Frontal cortex (tissue), 4 donors: ENCODE measurements at places on chromosomes 7 and 10.
A peak's percentile ranks its signal among the peaks of the same experiment; 100 is the strongest.

DNA sequence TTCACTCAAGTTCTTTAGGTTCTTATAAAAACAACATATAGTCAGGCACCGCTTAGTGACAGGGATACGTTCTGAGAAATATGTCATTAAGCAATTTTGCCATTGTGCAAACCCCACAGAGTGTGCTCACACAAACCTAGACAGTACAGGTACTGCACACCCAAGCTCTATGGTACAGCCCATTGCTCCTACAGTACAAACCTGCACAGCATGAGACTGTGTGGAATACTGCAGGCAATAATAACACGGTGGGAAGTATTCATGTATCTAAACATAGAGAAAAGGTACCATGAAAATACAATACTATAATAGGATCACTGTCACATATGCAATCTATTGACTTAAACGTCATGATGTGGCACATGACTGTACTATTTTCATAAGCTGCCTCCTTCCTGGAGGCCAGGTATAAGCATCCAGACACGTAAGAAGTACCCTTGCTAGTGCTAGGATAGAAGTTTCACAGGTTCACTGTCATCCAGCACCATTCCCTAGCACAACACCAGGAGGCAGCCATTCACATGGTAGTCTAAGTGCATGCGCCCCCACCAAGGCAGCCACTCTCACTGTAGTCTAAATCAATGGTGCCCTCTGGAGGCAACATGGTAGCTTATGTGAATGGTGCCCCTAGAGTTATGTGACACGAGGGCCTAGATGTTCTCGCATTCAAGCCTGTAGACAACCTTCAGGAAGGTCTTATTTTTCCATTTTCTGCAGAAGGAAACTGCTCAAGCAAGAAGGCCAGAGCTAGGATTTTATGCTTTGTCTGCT is 98.5 kb downstream of the ARHGAP22 start:
- no peak for DNase-seq

DNA sequence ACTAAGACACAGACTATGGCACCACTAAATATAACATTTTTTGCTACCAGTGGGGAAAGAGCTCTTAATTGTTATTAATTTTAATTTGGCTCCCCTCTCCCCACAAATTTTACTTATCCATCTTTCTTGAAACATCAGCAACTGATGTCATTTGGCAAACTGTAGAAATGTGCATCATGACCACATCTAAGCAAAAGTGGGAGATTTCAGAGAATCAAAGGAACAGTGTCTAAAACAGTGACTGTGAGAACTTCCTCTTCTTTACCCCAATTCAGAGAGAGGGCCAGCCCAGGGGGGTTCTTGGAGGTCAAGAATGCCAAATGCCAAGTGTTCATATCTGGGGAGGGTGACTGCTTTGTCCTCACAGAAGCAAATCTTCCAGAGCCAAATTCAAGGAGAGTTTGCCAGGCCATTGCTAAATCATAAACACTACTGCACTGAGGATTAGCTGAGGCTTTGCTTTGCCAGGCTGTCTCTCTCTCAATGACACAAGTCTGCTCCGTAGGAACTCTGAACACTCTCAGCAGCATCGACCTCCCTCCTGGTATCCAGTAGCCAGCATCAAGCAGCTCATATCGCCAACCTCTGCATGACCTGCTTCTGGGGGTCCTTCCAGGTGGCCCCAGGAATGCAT is 65.6 kb downstream of the ITIH5 start:
- no peak for DNase-seq

GRCh38 chr10:73076360-73077183 is 20.1 kb downstream of the P4HA1 start:
- no peak for DNase-seq

DNA sequence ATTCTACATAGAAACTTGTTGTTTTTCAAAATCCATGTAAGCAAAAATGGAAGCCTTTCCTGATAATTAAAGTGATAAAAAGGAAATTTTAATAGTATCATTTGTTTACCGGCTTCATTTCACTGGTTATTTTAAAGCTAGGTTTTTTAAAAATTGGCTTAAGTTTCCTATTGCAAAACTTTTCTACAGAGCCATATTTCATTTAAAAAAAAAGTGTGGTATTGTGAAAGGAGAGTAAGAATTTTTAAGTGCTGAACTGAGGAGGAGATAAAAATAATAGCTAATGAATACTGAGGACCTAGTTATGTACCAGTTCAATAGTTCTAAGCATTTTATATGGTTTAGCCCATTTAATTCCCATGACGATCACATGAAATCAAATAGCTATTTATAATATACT is 172.2 kb upstream of the COL1A2 start:
- DNase-seq, result no peak

DNA sequence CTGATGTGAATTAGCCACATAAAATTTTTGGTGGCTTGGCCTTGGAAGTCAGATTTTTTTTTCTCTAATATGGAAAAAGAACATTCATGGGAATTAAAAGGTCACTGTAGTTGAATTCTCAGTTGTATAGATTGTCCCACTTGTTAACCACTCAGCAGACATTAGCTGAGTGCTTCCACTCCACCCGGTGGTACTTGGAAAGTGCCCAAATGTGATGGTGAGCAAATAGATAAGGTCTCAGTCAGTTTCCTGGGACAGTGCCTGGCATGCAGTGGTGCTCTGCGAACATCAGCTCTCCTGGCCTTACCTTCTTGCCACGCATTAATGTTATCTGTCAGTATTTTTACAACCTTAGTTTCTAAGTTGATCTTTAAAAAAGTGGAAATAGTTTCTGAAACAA is 1.4 kb downstream of the ATP5F1C start:
- DNase-seq, result no peak

- DNase-seq, result no peak
Observed at GRCh38 chr10:95246582-95247051, 44.2 kb downstream of the PDLIM1 start.

- DNase-seq, result no peak
Observed at GRCh38 chr10:14820010-14820774, 17.6 kb downstream of the CDNF start.

DNA sequence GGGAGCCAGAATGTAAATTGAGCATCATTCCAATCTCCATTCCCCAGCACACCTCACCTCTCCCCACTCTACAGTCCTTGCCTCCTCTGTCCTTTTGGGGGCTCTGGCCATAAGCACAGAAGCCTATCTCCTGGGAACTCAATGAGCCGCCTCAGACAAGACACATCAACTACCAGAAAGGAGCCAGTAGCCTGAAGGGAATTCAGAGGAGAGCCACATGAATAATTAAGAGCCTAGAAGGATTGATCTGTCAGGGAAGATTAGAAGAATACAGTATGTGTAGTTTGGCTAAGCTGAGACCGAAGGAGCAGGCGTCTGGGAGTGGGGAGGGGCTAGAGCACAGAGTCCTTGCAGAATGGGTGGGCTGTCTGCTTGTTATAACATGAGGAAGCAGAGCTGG is 31.2 kb downstream of the FRMD4A start:
- no peak for DNase-seq

GRCh38 chr7:107492875-107493274 is 23.0 kb downstream of the GPR22 start:
- DNase-seq, result no peak

GRCh38 chr7:47285860-47286491 is 295.9 kb downstream of the TNS3 start:
- no peak for DNase-seq

DNA sequence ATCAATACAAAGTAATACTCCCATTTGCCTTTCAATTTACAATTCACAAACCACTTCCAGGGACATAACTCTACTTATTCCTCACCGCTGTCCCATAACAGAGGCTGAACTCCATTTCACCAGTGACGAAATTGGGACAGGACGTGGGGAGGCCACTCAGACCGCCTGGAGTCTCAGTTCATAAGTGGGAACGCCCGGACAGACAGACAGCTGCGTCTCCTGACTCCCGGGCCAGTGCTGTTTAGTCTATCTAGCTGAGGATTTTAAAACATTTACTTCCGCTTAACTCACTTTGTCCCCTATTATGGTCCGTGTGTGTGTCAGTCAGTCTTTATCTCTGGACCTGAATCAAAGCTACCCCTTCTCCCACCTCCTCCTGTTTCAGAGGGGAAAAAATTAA is 67.4 kb upstream of the ZNF438 start:
- no peak for DNase-seq

GRCh38 chr7:98643236-98643985 is 26.3 kb downstream of the NPTX2 start:
- DNase-seq, result no peak

DNA sequence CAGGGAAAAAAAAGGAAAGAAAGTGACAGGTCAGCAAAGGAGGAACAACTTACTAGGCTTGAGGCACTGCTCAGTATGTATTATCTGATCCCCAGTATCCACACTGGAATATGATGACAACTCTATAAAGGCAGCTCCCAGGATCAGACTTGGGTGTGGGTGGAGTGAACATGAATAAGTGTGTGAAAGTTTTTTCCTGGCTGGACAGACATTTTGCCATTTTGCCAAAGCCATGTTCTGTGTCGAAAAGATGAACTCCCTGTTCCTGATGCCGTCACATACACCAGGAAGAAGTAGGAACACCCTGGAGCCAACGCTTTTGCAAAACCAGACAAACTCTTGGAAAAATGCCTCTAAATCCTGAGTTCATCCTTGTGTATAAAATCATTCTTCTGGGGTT is 143.2 kb upstream of the MEOX2 start:
- no peak for DNase-seq

GRCh38 chr7:130420943-130421578 is 19.8 kb downstream of the CEP41 start:
- DNase-seq, result no peak

DNA sequence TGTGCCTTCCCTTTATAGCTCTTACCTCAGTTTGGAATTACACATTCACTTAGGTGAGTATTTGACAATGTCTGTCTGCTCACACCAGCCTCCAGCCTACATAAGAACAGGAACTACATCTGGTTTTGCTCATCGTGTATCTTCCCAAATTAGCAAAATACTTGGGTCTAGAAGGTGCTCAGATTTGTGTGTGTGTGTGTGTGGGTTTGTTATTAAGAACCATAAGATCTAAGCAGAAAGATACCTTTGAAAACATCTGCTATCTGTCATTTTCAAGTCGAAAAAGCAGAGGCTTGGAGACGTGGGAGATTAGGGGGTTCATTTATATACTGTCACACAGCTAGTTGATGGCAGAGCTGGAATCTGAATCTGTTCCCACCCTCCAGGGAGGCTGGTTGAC is 14.8 kb upstream of the LAMB4 start:
- no peak for DNase-seq

DNA sequence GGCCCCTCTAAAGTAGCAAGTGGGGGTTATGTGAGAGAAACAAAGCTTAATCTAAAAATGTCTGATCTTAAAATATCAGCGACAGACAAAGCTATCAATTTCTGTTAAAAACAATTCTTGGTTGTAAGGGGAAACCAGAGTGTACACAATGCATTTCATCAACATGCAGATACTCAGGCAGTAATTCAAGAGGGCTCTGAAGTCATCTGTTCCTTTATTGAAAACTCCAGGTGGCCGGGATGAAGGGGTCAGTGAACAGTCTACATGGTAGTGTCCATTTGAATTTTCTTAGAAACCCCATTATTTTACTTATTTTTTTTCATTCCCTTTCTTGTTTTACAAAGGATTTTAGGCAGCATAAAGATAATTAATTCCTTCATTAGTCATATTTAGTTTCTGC is 36.7 kb upstream of the BTBD16 start:
- DNase-seq, result no peak

DNA sequence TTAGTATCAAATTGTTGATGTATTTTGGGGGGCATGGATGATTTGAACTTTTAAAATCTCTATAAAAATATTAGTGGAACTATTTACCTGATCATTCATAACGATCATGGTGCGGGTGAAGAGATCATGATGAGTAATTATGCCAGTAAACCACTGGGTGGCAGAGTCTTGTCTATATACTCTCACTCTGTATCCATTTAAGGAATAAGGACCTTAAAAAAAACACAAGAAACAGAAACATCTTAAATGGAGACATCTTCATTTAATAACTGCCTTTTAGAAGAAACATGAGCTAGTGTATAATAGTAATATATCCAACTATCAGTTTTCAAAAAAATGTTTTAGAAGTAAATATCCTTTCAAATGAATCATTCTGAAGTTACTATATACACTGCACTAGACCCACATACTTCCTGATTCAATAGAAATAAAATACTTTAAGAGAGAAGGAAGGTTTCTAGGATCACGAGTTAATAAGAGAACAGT is 84.0 kb downstream of the NRBF2 start:
- peak; percentile 16 for DNase-seq

GRCh38 chr10:86753051-86753450 is 3.4 kb upstream of the BMPR1A start:
- no peak for DNase-seq

- DNase-seq, result peak; percentile 87
Observed at GRCh38 chr7:42236976-42237810, at the start of gene GLI3. GLI3 (minus strand) TSS chr7:42237209; CDS start chr7:42223253, 13,956 bp downstream.

- no peak for DNase-seq
Observed at GRCh38 chr7:113824117-113824823, 94.5 kb downstream of the PPP1R3A start.

DNA sequence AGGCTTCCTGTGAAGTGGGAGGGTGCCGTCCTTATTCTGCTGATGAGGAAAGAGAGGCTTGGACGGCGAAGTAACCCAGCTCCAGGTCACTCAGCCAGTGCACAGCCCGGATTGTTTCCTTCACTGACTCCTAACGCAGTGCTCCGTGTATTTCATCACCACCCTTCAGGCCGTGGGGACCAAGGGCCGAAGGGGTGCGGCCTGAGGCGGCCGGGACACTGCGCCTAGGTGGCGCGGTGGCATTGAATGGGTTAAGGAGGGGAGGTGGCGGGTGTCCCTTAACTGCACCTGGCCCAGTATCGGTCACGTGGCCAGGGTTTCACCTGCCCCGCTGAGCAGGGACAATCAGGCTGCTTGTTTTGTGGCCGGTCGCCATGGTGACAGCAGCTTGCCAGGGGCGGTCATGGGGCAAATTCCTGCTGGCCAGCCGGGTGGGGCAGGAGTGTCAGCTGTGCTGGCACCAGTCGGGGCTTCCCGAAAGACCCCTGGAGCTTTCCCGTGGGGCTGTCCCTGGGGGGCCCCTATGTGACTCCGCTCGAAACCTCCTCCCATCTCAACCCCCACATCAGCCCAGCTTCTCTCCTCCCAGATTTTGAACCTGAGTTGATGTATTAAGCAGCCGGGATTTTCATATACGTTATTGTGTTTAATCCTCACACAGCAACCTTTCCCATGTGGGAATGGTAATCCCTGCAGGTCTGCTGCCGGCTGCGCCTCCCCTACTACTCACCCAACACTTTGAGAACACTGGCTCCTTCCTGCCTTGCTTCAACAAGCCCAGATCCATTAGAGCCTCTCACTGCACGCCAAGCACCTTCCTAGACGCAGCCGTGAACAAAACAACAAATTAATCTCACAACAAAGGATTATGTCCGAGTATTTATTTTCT is 4.4 kb upstream of the ABHD11 start:
- no peak for DNase-seq
